Smooth muscle cell of trachea (primary cell): ENCODE measurements at places on chromosomes 1 and 21. TPM values are rescaled to one million over a fixed set of nuclear protein-coding genes. Genes with fewer than 3 reads are reported as not detected.

COL11A1 gene
- 2.5 and 3.3 TPM in 2 replicates for total RNA-seq

C1orf74 gene
- 3.3 and 4.4 TPM in 2 replicates for total RNA-seq

RAB4A gene
- total RNA-seq = 22.5 and 35.9 TPM in 2 replicates

GBP6 gene
- total RNA-seq = under 0.01 and 0.15 TPM in 2 replicates

LCE1B gene
- not detected in 2 replicates for total RNA-seq

CRNN gene
- not detected in 2 replicates for total RNA-seq

ZFYVE9 gene
- 35.5 and 36.9 TPM in 2 replicates for total RNA-seq

TMEM53 gene
- total RNA-seq = 6.3 and 8.6 TPM in 2 replicates

MT1HL1 gene
- not detected in 2 replicates for total RNA-seq

BNIPL gene
- under 0.01 and 0.17 TPM in 2 replicates for total RNA-seq

BARHL2 gene
- not detected in 2 replicates for total RNA-seq

OR6N1 gene
- total RNA-seq = not detected in 2 replicates

IVNS1ABP gene
- total RNA-seq = 23.5 and 32.6 TPM in 2 replicates

CEP85 gene
- total RNA-seq = 3.3 and 7.9 TPM in 2 replicates

RHCE gene
- total RNA-seq = 0.15 and 0.99 TPM in 2 replicates

FCN3 gene
- not detected in 2 replicates for total RNA-seq

OMA1 gene
- total RNA-seq = 33.5 and 39.2 TPM in 2 replicates

IPP gene
- total RNA-seq = 16.9 and 20.2 TPM in 2 replicates

ACTN2 gene
- total RNA-seq = under 0.01 TPM in 2 replicates

ADGRL2 gene
- 78.4 and 112 TPM in 2 replicates for total RNA-seq

TMIGD3 gene
- total RNA-seq = not detected in 2 replicates

SNX7 gene
- 46.5 and 54.0 TPM in 2 replicates for total RNA-seq

GJA4 gene
- total RNA-seq = 0.15 TPM in 1 of 2 replicates, not detected in the other

SFN gene
- total RNA-seq = 0.17 and 1.6 TPM in 2 replicates

HES3 gene
- total RNA-seq = not detected in 2 replicates

PKLR gene
- under 0.01 TPM in 1 of 2 replicates, not detected in the other for total RNA-seq

CCDC24 gene
- total RNA-seq = 3.6 and 3.8 TPM in 2 replicates

CFAP141 gene
- not detected in 2 replicates for total RNA-seq

DMRTA2 gene
- 0.15 and 0.50 TPM in 2 replicates for total RNA-seq

PIGP gene
- total RNA-seq = 3.9 and 7.3 TPM in 2 replicates

LPGAT1 gene
- total RNA-seq = 41.3 and 46.8 TPM in 2 replicates

CYP4B1 gene
- total RNA-seq = not detected in 2 replicates

FCRL1 gene
- not detected in 2 replicates for total RNA-seq

CLEC20A gene
- not detected in 2 replicates for total RNA-seq

CFAP74 gene
- not detected in 2 replicates for total RNA-seq

EDN2 gene
- 0.33 TPM in 1 of 2 replicates, not detected in the other for total RNA-seq

CYP4A22 gene
- total RNA-seq = not detected in 2 replicates
